AML-193 (cell line): ENCODE measurements at places on chromosomes 2 and 18.

- no peak for DNase-seq
Measured at GRCh38 chr18:72830109-72830508, 37.7 kb downstream of the NETO1 start.

DNA sequence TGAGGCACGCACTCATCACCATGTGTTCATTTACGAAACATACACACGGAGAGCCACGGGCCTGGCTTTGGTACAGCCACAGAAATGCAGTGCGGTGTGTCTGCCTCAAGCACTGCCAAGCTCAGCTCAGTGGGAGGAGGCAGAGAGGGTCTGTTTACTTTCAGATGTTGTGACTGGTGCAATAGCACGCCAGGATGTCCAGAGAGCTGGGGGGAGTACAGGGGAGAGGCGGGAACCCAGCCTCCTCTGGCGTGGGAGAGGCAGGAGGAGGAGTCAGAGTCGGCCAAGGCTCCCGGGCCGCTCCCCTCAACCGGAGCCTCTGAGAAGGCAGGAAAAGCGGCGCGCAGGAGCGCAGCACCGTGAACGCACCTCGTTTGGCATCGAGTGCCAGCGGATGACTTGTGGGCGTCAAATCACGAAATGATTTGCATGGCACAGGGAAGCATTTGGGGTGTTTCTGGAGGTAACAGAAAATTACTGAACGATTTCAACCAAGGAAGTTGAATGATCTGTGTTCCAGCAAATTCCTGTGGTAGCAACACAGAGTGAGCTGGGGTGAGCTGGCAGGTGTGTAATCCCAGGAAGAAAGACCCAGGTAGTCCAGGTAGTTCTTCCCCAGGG, 143.0 kb downstream of the ZNF516 start:
- no peak for DNase-seq

- no peak for DNase-seq
Measured at GRCh38 chr18:61803393-61803792, 89.4 kb downstream of the RNF152 start.

GRCh38 chr2:28433935-28434599, 41.4 kb downstream of the FOSL2 start:
- DNase-seq, result no peak

DNA sequence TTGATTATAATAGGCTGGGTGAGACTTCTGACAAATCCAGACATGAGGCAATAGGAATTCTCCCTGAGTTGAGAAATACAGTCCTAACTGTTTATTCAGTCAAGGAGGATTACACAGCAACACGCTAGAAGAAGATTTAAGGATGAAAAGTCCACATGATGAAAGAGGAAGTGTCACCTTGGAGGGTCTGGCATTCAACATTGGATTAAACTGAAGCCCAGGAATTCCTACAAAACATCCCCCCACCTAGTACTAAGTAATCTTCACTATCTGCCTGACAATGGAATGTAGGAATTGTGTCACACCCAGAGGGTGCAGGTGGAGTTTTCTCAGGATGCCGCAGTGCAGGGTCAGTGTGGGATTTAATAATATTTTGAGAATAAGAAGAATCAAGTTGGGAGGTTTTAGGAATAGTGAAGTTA, 142.4 kb downstream of the SOCS6 start:
- DNase-seq, result no peak

GRCh38 chr2:47313141-47313691, 89.7 kb upstream of the MSH2 start:
- no peak for DNase-seq

DNA sequence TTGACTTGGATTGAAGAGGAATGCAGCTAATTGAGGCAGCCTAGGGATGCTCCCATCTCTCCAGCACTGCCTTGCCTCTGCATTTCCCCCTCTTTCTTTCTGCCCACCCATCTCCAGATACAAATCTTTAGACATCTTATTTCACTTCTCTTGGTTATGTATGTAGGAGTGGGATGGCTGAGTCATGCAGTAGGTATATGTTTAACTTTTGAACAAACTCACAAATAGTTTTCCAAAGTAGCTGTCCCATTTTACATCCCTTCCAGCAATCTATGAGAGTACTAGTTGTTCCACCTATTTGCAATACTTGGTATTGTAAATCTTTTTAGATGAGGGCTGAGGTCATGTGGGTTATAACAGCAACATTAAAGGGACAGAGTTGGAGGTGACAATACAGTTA, 329.9 kb downstream of the DYSF start:
- DNase-seq, result no peak

GRCh38 chr2:127115471-127116199, 8.7 kb upstream of the BIN1 start:
- DNase-seq, result no peak

- DNase-seq, result no peak
Measured at GRCh38 chr2:130843321-130843985, 6.7 kb downstream of the ARHGEF4 start.

- no peak for DNase-seq
Measured at GRCh38 chr18:45316127-45316526, 299.1 kb upstream of the SLC14A2 start.

DNA sequence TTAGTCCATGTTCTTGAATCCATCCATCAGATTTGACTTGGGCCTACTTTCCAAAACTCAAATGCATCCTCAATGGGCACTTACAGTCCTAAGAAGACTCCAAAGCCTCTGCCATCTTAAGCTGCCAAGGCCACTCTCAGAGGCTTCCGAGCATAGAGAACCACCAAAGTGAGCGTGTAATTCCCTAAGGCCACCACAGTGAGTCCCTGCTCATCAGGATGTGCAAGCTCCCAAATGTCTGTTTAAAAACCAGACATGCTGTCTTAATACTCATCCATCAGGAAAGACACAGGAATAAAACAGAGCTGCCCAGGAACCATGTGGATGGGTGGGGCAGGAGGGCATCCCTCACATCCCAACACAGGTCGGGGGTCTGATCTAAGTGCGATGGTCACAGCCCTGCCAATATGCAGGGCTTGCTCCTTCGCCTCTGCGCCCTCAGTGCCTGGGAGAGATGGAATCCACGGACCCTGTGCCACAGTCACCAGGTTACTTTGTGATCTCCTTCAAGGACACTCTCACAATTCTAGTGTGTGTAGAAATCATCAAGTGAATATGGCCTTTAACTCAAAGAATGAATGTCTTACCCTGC, 80.4 kb downstream of the POLR1A start:
- DNase-seq, result no peak

GRCh38 chr2:26649992-26650712, 9.0 kb upstream of the CIB4 start:
- no peak for DNase-seq

DNA sequence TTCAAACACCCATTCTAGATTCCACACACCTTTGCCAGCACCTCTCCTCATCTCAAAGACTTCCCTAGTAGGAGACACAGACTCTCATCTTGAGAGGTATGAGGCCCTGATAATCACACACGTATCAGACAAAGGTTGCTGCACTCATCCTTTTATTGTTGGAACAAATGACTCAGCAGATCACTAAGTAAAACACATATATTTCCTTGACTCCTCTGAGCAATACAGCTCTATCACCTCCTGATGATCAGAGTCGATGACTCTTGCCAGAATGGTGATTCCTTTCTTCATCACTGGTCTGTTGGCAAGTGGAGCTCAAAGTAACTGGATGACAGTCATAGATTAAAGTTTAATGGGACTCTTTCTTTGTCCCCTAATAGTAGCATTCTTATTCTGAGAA, 1049.2 kb upstream of the ZEB2 start:
- DNase-seq, result no peak

- no peak for DNase-seq
Measured at GRCh38 chr18:24022161-24022560, 7.6 kb downstream of the TTC39C start.

DNA sequence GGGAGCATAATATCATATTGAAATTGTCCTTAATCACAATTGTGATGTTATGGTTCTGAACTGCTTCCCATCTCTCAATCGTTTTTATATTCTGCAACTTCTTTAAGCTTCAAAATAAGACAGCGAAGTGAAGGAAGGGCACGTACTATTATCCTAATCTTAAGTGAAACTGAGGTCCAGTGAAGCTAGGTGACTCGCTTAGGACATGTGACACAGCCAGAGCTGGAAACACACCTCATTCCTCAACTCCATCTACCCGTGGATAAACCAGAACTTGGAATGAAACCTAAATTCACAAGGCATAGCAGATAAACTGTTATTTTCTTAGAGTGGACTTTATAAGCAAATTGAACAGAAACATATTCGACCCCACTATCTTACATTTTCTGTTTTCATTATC, 191.2 kb upstream of the PXDN start:
- no peak for DNase-seq

DNA sequence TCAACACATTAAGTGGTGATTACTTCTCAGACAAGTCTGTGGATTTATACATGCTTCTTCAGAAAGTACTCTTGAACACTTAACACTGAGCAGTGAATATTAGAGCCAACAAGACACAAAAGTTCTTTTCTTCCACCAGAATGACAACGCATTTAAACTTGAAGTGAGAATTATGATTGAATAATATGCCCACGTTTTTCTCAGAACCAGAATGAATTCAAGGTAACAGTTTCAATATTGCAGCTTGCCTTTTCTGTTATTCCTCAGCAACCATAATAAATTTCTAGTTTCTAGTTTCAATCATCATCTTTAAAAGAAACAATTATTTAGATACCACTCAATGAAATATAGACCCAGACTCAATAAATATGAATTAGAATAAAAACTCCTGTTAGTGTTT, 547.0 kb downstream of the NUP35 start:
- no peak for DNase-seq

DNA sequence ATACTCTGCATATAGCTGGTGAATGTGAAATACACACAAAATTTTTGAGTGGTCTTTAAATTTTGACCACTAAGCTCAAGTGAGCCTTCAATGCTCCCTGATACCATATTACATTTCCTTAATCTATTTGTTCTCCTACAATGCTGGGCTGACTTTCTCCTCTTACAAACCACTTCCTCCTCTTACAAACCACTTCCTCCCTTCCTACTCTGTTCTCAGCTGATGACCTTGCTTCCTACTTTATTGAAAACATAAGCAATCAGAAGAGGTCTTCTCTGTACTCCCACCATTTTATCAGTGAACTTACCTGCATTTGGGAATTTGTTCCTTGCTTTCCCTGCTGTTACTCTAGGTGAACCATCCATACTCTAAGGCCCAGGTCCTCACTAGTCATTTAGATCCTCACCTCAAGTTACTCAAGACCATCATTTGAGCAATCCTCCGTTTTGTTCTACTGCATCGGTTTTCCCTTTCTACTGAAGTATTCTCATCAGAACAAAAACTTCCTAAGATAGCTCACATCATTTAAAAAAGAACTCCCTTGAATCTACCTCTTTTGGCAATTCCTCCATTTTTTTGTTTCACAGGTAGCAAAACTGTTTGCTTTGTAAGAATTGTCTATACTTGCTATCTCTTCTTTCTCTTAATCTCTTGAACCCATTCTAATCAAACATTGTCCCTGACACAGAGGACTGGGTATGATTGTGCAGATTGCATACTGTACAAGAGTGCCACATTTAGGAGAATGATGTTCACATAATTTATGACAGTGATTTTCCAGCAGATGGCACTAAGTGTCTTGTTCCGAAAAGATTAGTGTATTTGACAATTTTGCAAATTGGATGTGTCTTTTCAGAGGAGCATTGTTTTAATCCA, 96.5 kb downstream of the EPB41L5 start:
- peak; percentile 87 for DNase-seq
